Glutamatergic neuron (in vitro differentiated cells): ENCODE measurements at places on chromosomes 1 and 21. TPM values are rescaled to one million over a fixed set of nuclear protein-coding genes. Genes with fewer than 3 reads are reported as not detected.

GRCh38 chr1:233065685-233066084, 115.3 kb downstream of the NTPCR start:
- no peak for DNase-seq
- no peaks in the 10 kb centered on the region for H3K36me3 ChIP-seq
- H3K27ac ChIP-seq: no peak overlapping the region
- peaks cover 6% of the 10 kb centered on the region for H3K4me1 ChIP-seq

Gene LCE1D
- total RNA-seq: not detected

GRCh38 chr1:93219443-93219842, 38.9 kb downstream of the CCDC18 start:
- H3K27ac ChIP-seq: no peak overlapping the region
- DNase-seq: no peak
- no peaks in the 10 kb centered on the region for H3K4me1 ChIP-seq
- H3K36me3 ChIP-seq: no peaks in the 10 kb centered on the region
- H3K4me3 ChIP-seq: no peak overlapping the region

- H3K27me3 ChIP-seq: no peaks in the 10 kb centered on the region
- H3K27ac ChIP-seq: no peak overlapping the region
- no peak overlapping the region for H3K4me3 ChIP-seq
- no peaks in the 10 kb centered on the region for H3K4me1 ChIP-seq
- DNase-seq: no peak
These were observed 42.5 kb downstream of the CNST start for GRCh38 chr1:246608616-246609376.

Gene FAM43B
- total RNA-seq: not detected

- no peak for DNase-seq
- no peak overlapping the region for H3K4me3 ChIP-seq
- peaks cover 15% of the 10 kb centered on the region for H3K4me1 ChIP-seq
- no peaks in the 10 kb centered on the region for H3K36me3 ChIP-seq
- H3K27ac ChIP-seq: no peak overlapping the region
- H3K27me3 ChIP-seq: peaks cover 11% of the 10 kb centered on the region
These were observed 2.4 kb upstream of the FAM78B start for GRCh38 chr1:166169182-166169581.

- DNase-seq: no peak
- H3K27me3 ChIP-seq: peaks cover 13% of the 10 kb centered on the region
- no peak overlapping the region for H3K27ac ChIP-seq
- peaks cover 7% of the 10 kb centered on the region for H3K36me3 ChIP-seq
These were observed 8.1 kb upstream of the SRM start for GRCh38 chr1:11067716-11068599.

GRCh38 chr1:247487057-247487456, 29.2 kb upstream of the OR2B11 start:
- DNase-seq: no peak
- H3K27me3 ChIP-seq: no peaks in the 10 kb centered on the region
- H3K4me3 ChIP-seq: no peak overlapping the region
- no peaks in the 10 kb centered on the region for H3K4me1 ChIP-seq
- no peak overlapping the region for H3K27ac ChIP-seq

- DNase-seq: no peak
- no peak overlapping the region for H3K4me3 ChIP-seq
- H3K36me3 ChIP-seq: no peaks in the 10 kb centered on the region
- peaks cover 6% of the 10 kb centered on the region for H3K4me1 ChIP-seq
- H3K27me3 ChIP-seq: peaks cover 2% of the 10 kb centered on the region
These were observed 44.5 kb upstream of the VAMP3 start for GRCh38 chr1:7726623-7727022.

- peaks cover 5% of the 10 kb centered on the region for H3K4me1 ChIP-seq
- no peaks in the 10 kb centered on the region for H3K36me3 ChIP-seq
- H3K4me3 ChIP-seq: peak overlapping the region; percentile 97
- peaks cover 3% of the 10 kb centered on the region for H3K27me3 ChIP-seq
These were observed 992 bp upstream of the USP48 start for GRCh38 chr1:21783679-21784603.

GRCh38 chr1:85867189-85867588, 159.0 kb upstream of the ZNHIT6 start:
- H3K4me1 ChIP-seq: no peaks in the 10 kb centered on the region
- H3K27ac ChIP-seq: no peak overlapping the region
- H3K27me3 ChIP-seq: no peaks in the 10 kb centered on the region
- no peak for DNase-seq
- no peaks in the 10 kb centered on the region for H3K36me3 ChIP-seq

GRCh38 chr1:175563236-175563895, 180.0 kb downstream of the TNR start:
- H3K36me3 ChIP-seq: no peaks in the 10 kb centered on the region
- no peak overlapping the region for H3K27ac ChIP-seq
- DNase-seq: no peak
- peaks cover 7% of the 10 kb centered on the region for H3K4me1 ChIP-seq

Gene DPH2
- total RNA-seq: 25.3 TPM

- peaks cover 16% of the 10 kb centered on the region for H3K36me3 ChIP-seq
- DNase-seq: no peak
- H3K27ac ChIP-seq: no peak overlapping the region
- H3K27me3 ChIP-seq: peaks cover 2% of the 10 kb centered on the region
- H3K4me1 ChIP-seq: no peaks in the 10 kb centered on the region
- H3K4me3 ChIP-seq: no peak overlapping the region
These were observed 174.8 kb upstream of the SYT6 start for GRCh38 chr1:114328361-114328904.

GRCh38 chr1:178933105-178933561, 62.3 kb upstream of the ANGPTL1 start:
- peaks cover 1% of the 10 kb centered on the region for H3K27me3 ChIP-seq
- no peak for DNase-seq
- peaks cover 10% of the 10 kb centered on the region for H3K4me1 ChIP-seq
- H3K36me3 ChIP-seq: no peaks in the 10 kb centered on the region

Gene ACTN2
- 2.7 TPM for total RNA-seq

Gene GRHL3
- 0.37 TPM for total RNA-seq

Gene IPP
- total RNA-seq: 20.3 TPM

Gene PM20D1
- total RNA-seq: not detected
